ENCODE measurements at places on chromosomes 5 and 9. TPM values are rescaled to one million over a fixed set of nuclear protein-coding genes. Genes with fewer than 3 reads are reported as not detected.
A peak's percentile ranks its signal among the peaks of the same experiment; 100 is the strongest.

DNA sequence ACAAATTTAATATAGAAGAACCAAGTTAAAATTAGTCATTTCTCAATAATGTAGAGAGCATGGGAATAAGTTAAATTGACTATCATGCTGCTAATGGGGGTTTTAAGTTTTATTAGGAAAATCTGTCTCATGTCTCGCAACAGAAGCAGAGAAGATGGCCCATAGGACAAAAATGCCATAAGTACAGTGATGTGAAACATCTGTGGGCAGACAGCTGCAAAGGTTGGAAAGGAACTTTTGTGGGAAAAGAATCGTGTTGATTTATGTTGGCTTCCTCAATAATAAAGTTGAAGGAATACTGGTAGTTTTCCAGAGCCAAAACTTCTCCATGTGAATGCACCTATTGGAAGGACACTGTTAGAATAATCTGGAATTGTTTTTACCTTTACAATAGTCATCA is 44.8 kb downstream of the VCAN start:
- no peaks in the 10 kb centered on the region for H3K36me3 ChIP-seq
- no peak overlapping the region for H3K27ac ChIP-seq

DNA sequence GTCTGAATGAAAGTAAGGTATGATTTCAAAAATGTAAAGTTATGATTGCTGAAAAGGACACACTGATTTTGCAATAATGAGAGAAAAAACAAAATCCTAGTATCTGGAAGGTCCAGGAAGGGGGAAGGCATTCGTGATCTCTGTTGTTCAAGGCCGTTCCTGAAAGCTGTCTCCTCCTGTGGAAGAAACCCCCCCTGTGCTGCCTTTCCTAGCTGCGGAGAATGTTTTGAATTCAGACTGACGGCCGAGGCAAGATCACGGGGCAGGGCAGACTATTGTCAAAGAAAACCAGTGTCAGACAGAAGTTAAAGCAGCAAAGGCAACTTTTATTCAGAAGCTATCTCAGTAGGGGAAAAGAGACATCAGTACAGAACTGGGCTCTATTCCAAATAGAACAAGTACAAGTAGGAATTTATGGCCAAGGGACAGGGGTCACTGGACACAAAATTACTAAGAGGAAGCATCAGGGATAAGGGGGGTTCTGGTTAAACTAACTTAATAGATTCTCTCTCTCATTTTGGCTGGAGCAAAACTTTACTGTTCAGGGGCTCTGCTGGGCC is 61.9 kb upstream of the IGFBPL1 start:
- DNase-seq = no peak
- H3K36me3 ChIP-seq = no peaks in the 10 kb centered on the region
- no peak overlapping the region for H3K27ac ChIP-seq
- H3K4me1 ChIP-seq = peaks cover 4% of the 10 kb centered on the region
- peaks cover 10% of the 10 kb centered on the region for H3K27me3 ChIP-seq
- no peak overlapping the region for H3K4me3 ChIP-seq

- no peak for DNase-seq
- H3K4me1 ChIP-seq = no peaks in the 10 kb centered on the region
- no peaks in the 10 kb centered on the region for H3K36me3 ChIP-seq
- no peak overlapping the region for H3K4me3 ChIP-seq
- H3K27me3 ChIP-seq = no peaks in the 10 kb centered on the region
Observed at GRCh38 chr9:97243606-97244005, 63.9 kb upstream of the CCDC180 start.

DNA sequence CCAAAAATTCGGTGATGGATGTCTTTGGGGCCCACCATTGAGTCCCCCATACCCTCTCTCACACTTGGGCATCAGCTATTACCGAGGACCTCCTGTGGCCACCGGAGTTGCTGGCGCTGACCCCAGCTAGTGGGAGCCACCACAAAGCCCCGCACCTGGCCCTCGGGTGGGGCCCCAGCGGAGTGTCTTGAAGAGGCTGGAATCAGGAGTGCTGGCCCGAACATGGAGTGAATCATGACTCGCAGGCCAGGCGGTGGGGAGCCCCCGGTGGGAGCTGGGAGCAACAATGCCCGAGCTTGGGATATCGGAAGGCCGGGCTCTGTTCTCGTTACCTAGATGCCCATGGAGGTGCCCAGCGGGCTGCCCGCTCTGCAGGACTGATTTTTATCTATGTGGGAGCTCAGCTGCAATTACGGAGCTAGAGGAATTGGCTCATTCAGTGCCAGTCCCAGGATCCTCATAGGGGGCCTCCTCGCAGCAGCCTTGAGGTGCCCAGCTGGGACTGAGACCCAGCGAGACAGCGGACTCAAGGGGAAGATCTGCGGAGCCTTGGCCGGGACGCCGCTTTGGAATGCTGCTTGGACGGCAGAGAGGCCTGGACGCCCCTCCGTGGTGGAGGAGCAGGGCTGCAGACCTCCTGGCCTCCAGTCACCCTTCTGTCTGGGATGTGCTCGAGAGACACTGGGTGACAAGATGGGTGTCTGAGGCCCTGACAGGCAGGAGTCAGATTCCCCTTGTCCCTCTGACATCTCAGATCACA is 70.8 kb downstream of the PSMB7 start:
- H3K27ac ChIP-seq = no peak overlapping the region

- peak overlapping the region; percentile 36 for H3K27ac ChIP-seq
- H3K36me3 ChIP-seq = no peaks in the 10 kb centered on the region
- DNase-seq = no peak
- no peak overlapping the region for H3K4me3 ChIP-seq
- H3K27me3 ChIP-seq = peaks cover 2% of the 10 kb centered on the region
Observed at GRCh38 chr9:133683586-133684120, 47.5 kb downstream of the DBH start.

- H3K27ac ChIP-seq = no peak overlapping the region
- DNase-seq = no peak
- no peaks in the 10 kb centered on the region for H3K4me1 ChIP-seq
- no peaks in the 10 kb centered on the region for H3K36me3 ChIP-seq
- H3K27me3 ChIP-seq = no peaks in the 10 kb centered on the region
- H3K4me3 ChIP-seq = no peak overlapping the region
Observed at GRCh38 chr5:90022002-90022710, 387.4 kb downstream of the CETN3 start.

SAP30L gene
- polyA plus RNA-seq = 39.2 TPM

All from large intestine (tissue), 12 donors.